Upper lobe of right lung (tissue), 1 donor: ENCODE measurements at places on chromosomes 1 and 21. TPM values are rescaled to one million over a fixed set of nuclear protein-coding genes. Genes with fewer than 3 reads are reported as not detected.

DNA sequence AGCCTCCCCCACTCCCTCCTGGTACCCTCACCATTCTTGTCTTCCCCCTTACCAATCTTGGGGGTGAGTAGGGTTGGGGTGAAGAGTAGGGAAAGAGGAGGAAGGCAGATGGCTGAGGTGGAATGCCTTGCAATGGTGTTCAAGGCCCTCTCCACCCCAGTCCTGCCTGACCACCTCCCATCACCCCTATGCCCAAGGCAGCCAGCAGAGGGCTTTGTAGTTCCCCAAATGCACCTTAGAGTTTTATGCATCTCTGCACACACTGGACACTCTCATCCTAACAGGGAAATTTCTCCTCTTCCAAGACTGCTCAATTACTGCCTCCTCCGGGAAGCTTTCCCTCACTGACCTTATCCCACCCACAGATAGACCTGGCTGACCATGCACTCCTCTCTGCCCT, 15.4 kb downstream of the KIF17 start:
- no peak for DNase-seq

DNA sequence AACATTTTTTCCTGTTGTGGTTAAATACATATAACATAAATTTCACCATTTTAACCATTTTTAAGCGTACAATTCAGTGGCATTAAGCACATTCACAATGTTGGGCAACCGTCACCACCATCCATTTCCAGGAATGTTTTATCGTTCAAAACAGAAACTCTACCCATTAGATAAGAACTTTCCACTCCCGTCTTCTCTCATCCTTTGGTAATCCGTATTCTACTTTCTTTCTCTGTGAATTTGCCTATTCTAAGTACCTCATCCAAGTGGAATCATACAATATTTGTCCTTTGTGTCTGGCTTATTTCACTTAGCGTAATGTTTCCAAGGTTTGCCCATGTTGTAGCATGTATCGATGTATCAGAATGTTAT, 336.0 kb downstream of the RRAGC start:
- DNase-seq, result no peak

- no peak for DNase-seq
Measured at GRCh38 chr1:159821171-159821867, 5.4 kb upstream of the SLAMF8 start.

DNA sequence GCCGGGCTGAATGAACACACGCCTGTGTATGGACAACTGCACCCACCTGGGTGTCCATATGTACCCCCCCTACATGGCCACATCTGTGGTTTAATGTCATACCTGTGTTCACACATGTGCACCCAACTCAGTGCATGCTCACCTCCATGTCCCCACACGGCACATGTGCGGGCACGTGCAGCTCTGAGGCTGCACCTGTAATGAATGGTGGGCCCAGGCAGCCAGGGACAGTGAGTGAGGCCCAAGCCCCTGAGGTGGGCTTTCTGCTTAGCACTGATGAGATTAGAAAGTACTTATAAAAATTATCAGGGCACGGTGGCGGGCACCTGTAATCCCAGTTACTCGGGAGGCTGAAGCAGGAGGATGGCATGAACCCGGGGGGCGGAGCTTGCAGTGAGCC, 42.5 kb upstream of the CSF3R start:
- DNase-seq, result no peak

Gene GBP2
- 40.8 TPM for total RNA-seq

Gene DTL
- total RNA-seq, result 1.7 TPM

Gene CHRM3
- total RNA-seq, result 5.4 TPM

Gene HRNR
- total RNA-seq, result not detected
